Fibroblast of skin of right quadriceps (primary cell): ENCODE measurements at places on chromosomes 3 and 15.

- no peak for DNase-seq
These were observed 55.7 kb upstream of the ACP3 start for GRCh38 chr3:132261506-132261905.

- DNase-seq = no peak
These were observed 69.9 kb upstream of the GATM start for GRCh38 chr15:45448066-45448915.

DNA sequence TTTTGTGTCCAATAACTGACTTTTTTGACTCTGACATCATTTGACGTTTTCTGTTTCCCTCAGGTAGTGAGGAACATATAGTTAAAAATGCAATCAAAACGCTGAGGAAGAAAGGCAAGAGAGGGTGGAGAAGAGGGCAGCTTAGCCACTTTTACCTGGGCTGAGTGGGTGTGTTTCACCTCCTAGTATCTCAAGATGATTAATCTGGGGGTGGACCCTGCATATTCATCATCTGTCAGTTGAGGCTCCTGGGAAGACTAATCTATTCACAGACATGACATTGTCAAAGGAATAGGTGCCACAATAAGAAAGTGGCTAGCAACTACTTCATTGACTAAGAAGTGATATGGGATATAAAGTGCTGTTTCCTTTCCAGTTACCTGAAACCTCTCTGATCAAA lies 331.5 kb upstream of the RARB start:
- DNase-seq = no peak

GRCh38 chr3:16906682-16907081 lies 21.9 kb downstream of the PLCL2 start:
- peak; percentile 28 for DNase-seq

- DNase-seq = peak; percentile 19
These were observed 271.0 kb upstream of the GADL1 start for GRCh38 chr3:31165399-31165860.

GRCh38 chr15:37053166-37053565 lies 47.2 kb downstream of the MEIS2 start:
- peak; percentile 52 for DNase-seq

DNA sequence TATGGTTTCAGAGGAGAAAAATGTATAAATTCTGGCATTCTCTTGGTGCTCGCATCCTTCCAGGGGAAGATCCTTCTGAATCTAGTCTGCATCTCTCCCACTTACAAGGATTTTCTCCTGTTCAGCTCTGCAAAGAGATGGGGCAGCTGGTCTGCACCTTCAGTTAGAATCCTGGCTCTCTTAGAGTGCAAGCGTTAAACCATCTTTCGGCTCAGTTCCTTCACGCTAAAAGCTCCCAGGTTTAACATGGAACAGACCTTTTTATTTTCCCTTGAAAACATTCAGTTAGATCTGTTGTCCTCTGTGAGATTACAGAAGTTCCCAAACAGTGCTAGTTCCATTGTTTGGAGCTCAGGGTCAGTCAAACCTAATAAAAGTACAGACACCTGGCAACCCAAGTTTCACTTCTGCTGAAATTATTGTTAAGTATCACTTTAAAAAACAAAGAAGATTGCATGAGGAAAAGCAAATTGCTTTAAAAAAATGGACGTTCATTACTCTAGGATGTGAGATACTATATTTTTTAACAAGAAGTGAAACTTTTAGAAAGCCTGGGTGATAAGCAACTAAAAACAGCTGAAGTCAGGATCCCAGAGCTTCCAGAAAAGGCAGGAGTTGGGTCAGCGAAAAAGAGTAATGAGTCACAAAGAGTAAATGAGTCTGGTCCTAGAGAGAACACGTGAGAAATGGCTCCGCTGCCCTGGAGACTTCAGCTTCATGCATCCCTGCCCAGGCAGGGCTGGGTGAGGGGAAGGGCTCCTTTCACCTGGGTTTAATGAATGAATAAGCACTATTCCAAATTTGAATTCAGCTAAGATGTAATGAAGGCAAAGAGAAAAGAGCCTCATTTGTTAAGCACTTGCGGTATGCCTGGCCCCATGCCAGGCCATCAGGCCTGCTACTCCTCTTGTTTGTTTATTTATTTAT lies 63.3 kb downstream of the ABTB1 start:
- DNase-seq = peak; percentile 75

DNA sequence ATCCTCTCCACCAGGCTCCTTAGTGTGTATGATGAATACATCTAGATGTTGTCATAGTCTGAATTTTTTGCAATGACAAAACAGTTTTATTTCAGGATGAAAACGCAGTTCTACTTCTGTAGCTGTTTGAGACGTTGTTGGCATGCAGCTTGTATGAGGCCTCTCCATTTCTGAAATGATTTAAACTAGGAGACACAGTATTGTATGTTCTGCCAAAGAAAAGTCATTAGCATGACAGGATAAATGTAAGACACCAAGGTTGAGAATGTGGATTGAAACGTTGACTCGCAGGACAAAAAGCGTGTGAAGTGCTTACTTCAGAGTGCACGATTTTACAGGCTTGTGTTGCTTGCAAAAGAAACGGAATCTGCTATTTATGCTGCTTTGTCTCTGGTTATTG lies 35.3 kb downstream of the ABHD17C start:
- peak; percentile 32 for DNase-seq

DNA sequence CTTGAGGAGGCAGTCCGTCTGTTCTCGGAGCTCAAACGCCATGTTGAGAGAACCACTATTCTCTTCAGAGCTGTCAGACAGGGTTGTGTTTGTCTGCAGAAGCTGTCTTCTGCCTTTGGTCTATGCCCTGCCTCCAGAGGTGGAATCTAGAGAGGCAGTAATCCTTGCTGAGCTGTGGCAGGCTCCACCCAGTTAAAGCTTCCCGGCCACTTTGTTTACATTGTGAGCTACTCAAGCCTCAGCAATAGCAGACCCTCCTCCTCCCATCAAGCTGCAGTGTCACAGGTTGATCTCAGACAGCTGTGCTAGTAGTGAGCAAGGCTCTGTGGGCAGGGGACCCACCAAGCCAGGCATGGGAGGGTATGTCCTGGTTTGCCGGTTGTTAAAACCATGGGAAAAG lies 8.9 kb downstream of the OR5AC2 start:
- DNase-seq = no peak

DNA sequence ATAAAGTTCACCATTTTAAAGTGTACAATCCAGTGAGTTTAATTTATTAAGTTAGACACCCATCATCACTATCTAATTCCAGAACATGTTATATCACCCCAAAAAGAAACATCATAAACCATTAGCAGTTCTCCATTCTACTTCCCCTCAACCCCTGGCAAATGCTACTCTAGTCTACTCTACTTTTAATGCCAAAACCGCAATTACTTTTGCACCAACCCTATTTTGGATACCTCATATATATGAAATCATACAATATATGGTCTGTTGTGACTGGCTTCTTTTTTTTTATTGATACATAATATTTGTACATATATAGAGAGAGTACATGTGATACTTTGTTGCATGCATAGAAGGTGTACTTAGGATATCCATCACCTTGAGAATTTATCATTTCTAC lies 190.5 kb upstream of the RARB start:
- no peak for DNase-seq

DNA sequence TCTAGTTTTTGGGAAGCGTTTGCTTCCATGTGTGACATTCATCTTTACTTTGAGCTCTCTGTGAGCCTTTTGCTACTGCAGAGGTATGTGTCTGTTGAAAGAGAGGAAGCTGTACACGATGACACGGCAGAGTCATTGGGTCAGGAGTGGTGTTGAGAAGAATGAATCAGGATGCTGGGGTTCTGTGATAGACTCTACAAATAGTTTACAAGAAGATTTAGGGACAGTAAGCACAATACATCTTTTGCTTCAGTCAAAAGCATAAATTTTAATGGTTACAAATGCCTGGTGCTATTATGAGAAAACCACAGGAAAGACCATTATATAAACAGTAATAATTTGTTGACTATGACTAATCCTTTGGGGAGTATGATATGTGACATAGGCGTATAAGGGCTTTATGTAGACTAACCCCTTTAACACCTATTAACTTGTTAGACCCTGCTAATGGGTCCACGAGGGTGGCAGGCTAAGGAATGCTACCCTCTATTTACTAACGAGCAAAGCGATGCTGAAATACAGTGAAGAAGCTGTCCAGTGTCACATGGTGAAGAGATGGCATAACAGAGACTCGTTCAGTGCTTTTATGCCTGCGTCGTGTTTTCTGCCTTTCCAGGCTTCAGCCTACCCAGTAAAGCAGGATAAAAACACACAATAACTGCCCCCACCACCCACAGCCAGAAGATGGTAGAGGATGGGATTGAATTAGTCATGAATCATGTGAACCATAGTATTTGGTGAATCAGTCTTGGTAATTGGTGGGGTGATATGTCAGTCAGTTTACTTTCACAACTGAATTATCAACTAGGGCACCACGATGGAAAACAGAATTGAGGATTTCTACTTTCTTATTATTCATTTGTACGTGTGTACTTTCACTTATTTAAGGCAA lies 118.8 kb downstream of the LPP start:
- peak; percentile 98 for DNase-seq
